ENCODE measurements at places on chromosomes 1 and 21.
A peak's percentile ranks its signal among the peaks of the same experiment; 100 is the strongest.

DNA sequence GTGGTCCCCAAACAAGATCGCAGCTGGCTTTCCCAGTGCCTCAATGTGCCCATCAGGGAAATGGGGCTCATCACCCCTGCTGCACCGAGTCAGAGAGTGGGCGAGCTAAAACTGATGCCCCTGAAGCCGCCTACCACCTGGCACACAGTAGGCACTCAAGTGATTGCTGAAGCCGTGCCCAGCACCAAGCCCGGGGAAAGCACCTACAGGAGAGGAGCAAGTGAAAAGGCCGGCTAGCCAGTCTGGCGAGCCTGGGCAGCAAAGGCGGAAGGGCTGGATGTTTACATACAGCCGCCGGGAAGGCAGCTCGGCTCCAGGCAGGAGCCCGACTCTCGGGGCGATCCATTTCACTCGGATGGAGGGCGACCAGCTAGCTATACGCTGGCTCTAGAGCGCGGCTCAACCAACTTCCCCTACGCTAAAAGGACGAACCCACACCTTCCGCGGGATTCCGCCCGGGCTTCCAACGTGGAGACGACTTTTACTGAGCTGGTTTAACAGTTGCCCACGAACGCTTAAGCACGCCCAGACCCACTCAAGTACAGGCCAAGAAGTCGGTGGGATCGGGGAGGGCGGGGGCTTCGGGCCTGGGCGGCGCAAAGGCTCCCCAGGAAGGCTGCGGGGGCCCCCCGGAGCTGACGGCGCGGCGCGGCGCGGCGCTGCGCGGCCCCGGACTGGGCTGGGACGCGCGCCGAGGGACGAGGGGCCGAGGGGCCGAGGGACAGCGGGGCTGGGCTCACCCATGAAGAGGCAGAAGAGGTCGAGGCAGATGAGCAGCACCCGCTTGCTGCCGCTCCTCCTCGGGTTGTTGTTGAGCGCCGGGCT is 1.0 kb downstream of the PLPP3 start:
- peak; percentile 65 for DNase-seq

- DNase-seq = no peak
Measured at GRCh38 chr1:17401841-17402240, 29.8 kb downstream of the PADI6 start.

GRCh38 chr1:109258481-109259466 is 9.4 kb downstream of the CELSR2 start:
- no peak for DNase-seq

DNA sequence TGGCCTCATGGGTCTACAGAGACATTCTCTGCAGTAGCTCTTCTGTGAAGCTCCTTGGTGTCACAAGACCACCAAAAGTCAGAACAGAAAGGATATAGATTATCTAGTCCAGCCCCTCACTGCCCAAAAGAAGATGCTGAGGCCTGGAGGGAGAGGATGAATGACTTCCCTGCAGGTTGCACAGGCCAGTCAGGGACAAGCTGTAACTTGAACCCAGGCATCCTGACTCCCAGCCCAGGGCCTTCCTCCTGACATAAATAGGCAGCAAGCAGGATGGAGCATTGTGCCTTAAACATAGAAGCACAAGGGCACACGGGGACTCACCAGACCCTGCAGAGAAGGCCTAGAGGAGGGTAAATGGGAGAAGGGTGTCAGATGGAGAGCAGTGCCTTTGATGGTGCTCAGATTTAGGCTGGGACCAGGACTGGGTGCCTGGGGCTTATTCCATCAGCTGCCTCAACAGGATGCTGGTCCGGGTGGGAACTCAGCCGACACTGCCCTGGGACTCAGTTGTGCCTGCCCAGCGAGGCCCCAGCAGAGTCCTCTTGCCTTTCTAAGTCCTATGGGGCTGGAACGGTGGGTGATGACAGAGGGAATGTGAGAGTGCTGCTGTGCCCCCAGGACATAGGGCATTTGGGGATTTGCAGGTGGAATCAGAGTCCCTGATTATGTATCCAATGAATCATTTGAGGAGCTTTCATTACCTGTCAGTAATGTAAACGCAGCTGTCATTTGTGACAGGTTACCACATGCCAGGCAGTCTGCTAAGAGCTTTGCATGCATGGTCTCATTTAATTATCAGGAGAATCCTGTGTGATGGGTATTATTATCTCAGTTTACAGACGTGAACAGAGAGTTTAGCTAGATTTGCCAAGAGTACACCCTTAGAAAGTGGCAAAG is 13.2 kb downstream of the S100A7A start:
- DNase-seq = no peak

DNA sequence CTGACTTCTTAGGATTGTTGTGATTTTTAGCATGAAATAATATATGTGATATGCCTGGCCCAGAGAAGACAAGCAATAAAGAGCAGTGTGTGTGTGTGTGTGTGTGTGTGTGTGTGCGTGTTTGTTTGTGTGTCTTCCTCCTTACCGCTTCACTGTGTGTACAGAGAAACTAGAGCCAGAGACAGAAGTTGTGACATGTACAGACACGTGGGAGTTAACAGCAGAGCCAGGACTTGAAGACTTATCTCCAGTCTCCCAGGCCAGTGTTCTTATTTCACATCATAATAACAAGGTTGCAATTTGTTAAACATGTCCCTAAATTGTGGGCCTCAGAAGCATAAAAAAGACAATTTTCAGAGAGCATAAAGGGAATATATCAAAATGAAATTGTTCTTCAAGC is 192.0 kb upstream of the JUN start:
- no peak for DNase-seq

DNA sequence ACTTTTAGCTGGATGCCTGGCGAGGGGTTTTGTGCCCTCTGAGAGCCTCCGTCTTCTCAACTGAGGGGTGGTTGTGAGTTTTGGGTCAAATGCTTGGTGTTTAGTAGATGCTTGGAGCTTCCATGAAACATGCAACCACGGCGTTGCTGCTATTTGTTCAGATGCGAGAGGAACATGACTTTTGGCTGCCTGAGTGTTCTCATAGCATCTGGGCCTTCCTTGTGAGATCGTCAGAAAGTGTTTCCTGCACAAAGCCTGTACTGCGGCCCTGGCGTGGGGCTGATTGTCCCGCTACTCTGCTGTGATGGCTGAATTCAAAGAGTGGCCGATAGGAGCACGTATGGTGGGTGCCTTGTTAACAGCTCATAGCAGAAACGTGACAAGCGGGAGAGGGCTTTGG is 69.8 kb upstream of the FAM3B start:
- DNase-seq = no peak

- no peak for DNase-seq
Measured at GRCh38 chr1:201108614-201109013, 3.6 kb downstream of the CACNA1S start.

- no peak for DNase-seq
Measured at GRCh38 chr1:162236201-162236600, 140.5 kb downstream of the SPATA46 start.

DNA sequence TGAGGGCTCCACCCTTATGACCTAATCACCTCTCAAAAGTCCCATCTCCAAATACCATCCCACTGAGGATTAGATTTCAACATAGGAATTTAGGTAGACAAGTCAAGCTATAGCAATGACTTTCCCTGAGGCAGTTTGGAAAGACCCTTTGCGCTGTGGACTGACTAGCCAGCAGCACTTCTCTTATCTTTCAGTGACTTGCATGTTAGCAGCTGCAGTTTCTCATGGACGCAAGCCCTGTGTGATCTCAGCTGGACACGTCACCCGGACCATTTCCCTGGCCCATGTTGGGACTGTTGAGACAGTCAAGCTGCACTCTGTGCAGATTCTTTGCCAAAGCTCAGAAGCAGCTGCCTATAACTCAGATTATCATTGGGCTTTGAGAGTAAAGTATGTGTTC is 408.1 kb upstream of the USP24 start:
- DNase-seq = no peak

DNA sequence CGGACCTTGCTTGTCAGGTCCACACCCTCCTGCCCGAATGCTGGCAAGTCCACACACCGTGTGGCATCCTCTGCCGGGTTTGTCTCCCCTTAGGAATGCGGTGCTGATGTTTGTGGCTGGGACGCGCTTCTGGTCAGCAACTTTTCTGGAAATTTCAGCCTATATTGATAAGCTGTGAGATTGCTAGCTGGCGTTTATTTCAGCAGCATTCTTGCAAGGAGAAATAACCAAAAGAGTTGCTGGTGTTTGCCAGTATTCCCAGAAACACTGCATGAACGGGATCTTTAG is 601 bp downstream of the CEPT1 start:
- DNase-seq = peak; percentile 75

DNA sequence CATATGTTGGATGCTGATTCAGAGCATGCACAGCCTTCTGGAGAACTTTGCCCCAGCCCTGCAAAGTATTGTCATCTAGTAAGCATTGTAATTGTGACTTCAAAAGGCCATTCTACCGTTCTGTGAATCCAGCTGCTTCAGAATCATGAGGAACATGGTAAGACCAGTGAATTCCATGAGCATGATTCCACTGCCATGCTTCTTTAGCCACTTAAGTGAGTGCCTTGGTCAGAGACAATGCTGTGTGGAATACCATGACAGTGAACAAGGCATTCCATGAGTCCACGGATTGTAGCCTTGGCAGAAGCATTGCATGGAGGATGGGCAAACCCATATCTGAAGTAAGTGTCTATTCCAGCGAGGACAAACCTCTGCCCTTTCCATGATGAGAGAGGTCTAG is 123.7 kb downstream of the S1PR1 start:
- no peak for DNase-seq

- peak; percentile 96 for DNase-seq
Measured at GRCh38 chr1:203117611-203118575, 9.6 kb upstream of the ADORA1 start.

DNA sequence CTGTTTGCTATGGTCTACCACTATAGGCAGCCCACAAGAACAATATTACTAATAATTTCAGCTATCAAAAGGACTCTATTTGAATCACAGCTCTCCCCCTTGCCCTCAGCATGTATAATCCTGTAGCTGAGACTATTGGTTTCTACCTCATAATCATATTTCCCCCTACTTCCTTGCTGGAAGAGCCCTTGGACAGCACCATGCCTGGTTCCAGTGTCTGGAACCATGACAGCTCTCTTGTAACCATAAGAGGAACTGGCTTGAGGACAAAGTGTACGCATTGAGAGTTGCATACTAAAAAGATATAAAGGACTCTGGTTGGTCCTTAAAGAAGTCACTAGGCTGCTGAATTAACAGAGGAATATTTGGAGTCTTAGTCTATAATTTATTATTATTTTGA is 110.7 kb upstream of the ZRANB2 start:
- DNase-seq = no peak

DNA sequence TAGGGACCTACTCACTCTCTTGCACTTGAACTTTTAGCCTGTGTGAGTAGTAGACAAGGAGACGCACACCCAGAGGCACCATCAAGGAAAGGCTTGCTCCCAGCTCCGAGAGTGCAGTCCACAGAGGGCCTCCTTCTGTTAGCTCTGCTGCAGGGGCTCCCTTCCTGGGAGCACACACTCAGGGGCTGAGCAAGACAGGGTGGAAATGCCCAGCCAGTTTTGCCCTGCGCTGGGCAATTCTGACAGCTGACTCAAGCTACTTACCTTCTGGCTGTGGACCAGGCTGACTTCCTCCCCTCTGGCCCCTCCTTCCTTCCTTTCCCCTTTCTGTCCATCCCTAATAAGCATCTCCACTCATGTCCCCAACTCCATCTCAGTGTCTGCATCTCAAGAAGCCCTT is 449.1 kb downstream of the PTPRU start:
- DNase-seq = no peak

GRCh38 chr1:90387805-90388204 is 329.3 kb downstream of the BARHL2 start:
- DNase-seq = no peak

DNA sequence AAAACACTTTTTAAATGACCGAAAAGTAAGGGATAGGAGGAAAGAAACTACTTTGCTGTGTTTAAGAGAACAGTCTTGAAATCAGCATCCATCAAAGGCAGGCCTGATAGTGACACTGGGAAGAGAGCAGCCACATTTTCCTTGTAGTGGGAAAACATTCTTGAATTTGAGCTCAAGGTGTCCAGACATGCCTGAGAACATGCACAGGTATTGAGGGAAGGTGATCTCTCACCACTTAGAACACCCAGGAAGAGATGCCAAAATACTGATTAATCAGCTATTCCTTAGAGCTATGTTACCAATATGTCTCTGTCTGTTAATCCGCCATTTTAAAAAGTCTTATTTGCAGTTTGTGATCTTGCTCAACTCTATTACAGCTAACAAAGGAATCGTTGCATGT is 25.9 kb downstream of the IL12RB2 start:
- no peak for DNase-seq

- no peak for DNase-seq
Measured at GRCh38 chr1:201715801-201716741, 112.9 kb upstream of the IPO9 start.

- DNase-seq = no peak
Measured at GRCh38 chr1:3000214-3000613, 21.1 kb upstream of the ACTRT2 start.

- peak; percentile 71 for DNase-seq
Measured at GRCh38 chr1:145871994-145872924, 13.4 kb upstream of the PIAS3 start.

- no peak for DNase-seq
Measured at GRCh38 chr1:215079456-215079855, 3.1 kb upstream of the KCNK2 start.

GRCh38 chr1:17130138-17130635 is 10.9 kb upstream of the PADI2 start:
- DNase-seq = peak; percentile 45

GRCh38 chr1:37631036-37631435 is 3.7 kb downstream of the RSPO1 start:
- no peak for DNase-seq

- peak; percentile 30 for DNase-seq
Measured at GRCh38 chr1:208127792-208128529, 116.2 kb downstream of the PLXNA2 start.

All from GM23338 (cell line).